ENCODE measurements at places on chromosomes 3 and 15.

DNA sequence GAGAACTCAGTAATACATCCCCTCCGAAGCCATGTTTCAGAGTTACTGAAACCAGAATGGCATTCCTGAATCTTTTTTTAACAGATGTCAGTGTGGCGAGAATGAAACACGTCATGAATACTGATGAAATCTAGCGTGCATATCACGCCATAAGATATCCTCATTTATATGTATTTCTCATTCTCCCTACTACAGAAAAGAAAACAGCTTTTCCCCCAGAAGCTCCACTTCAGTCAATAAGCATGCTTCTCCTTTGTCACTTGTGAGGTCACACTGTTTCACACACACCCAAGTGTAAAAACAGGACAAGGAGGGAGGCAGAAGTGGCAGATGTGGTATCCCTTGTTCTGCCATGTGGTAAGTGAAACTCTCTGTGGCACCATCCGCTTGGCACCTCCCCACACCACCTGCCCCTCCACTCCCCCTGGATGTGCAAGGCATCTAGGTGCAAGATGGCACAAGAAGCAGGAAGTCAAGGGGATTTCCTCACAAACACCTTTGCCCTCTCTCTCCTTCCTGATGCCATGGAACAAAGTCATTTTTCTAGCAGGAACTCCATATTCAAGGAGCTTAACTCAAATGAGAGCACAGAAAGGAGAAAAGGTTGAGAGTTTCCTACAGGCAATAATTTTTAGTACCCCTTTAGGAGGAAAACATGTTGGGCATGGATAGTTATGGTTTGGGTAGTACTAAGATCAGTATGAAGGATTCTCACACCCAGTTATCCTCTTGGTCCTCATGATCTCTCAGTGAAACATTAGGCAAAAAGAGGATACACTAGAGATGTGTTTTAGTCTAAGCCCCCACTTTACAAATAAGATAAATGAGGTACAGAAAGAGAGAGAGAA lies 47.5 kb upstream of the FRMD4B start:
- DNase-seq, result no peak

DNA sequence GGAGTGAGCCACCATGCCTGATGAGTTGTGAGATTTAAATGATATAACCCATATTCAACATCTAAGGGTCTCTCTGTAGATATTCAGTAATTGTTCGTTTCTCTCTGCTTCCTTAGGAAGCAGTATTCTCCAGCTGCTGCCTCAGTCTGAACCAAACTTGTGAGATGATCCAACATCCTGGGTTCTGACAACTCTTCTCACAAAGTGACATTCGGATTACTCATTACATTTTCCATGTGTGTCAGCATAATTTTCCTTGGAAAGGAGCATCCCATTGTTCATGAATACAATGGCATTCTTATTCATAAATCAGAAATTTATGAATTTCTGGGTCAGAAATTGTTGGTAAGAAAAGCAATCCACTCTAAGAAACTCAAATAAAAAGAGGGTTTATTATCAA lies 15.0 kb upstream of the SEC22A start:
- no peak for DNase-seq

DNA sequence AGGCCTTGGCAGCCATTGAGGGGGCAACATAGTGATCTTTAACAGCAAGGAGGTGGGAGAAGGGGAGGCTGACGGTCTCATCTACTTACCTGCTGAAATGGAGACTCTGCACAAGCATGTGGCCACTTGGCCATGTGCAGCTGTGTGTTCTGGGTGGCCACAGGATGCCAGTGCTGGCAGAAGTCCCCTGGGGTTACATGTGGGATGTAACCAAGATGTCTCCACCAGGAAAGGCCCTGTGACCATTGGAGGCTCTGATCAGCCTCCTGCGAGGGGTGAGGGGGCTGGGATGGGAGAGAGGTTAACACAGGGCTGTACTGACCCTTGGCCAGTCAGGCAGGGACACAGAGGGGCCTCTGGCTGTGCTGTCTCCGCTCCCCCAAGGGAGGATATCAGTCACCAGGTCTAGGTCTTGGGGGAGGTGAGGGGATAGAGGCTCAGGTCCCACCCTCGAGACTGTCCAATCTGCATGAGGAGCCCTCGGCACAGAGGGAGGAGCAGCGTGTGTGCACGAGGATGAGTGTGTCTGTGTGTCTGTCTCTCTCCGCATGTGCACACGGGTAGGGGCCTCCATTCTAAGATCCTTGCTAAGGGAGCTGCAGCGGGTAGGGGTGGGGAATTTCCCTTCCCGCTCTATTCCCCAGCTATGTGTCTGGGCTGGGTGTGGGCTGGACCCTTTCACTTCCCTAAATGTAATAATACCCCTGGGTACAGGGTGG lies 19.5 kb downstream of the PRKCD start:
- DNase-seq, result no peak

DNA sequence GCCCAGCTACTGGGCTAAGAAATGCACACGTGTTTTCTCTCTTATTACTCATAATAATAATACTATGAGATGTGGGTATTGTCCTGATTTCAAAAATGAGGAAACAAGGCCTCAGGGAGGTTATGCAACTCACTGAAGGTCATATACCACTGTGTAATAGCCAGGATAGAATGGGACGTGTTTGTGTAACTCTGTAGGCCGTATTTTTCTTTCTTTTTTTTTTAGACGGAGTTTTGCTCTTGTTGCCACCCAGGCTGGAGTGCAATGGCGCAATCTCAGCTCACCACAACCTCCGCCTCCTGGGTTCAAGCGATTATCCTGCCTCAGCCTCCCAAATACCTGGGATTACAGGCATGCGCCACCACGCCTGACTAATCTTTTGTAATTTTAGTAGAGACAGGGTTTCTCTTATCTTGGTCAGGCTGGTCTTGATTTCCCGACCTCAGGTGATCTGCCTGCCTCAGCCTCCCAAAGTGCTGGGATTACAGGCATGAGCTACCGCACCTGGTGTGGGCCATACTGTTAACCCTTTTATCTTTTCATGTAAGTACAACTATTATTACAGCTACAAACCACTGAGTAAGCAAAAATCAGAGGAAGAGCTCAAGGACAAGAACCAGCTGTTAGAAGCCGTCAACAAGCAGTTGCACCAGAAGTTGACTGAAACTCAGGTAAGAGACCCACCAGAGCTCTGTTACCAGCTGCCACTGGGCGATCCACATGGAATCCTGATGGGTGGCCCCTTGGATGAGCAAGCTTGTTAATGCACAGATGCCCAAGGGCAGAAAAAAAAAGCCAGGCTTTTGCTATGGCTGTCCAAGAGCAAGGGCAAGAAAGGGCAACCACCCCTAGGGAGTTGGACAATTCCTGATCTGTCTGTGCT lies 6.7 kb downstream of the KNSTRN start:
- DNase-seq, result no peak

DNA sequence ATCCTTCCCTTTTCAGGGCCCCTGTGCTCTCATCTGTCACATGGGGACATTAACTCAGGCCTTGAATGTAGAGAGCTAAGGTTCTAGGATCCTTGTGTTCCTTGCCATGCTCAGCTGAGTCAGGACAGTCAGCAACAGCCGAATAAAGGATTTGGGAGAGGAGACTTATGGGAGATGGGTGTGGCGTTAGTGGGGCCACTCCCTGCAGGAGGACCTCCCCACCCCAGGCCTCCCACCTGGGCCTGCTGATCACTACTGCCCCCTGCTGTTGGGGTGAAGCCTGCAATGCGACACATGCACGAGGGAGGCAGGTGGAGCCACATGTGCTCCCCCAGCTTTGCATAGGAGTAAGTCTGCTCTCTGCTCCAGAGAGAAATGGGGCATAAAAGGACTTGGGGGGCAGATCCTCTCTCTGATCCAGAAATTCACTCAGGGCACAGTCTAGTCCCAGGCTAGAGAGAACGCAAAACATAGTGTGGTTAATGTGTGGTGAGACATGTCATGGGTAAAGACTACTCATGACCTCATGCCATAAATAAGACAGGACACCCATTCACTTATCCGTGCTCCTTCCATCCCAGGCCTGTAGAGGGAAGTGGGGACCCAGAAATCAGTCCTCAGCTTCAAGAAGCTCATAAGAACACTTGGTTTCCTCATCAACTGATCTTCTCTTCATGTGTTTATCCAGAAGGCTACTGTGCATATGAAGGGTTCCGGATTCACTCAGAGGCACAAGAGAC lies 19.4 kb downstream of the RBP1 start:
- no peak for DNase-seq

- DNase-seq, result no peak
Observed at GRCh38 chr3:194167480-194168282, 31.7 kb downstream of the HES1 start.

GRCh38 chr3:178850450-178851190 lies 221.0 kb downstream of the ZMAT3 start:
- no peak for DNase-seq

DNA sequence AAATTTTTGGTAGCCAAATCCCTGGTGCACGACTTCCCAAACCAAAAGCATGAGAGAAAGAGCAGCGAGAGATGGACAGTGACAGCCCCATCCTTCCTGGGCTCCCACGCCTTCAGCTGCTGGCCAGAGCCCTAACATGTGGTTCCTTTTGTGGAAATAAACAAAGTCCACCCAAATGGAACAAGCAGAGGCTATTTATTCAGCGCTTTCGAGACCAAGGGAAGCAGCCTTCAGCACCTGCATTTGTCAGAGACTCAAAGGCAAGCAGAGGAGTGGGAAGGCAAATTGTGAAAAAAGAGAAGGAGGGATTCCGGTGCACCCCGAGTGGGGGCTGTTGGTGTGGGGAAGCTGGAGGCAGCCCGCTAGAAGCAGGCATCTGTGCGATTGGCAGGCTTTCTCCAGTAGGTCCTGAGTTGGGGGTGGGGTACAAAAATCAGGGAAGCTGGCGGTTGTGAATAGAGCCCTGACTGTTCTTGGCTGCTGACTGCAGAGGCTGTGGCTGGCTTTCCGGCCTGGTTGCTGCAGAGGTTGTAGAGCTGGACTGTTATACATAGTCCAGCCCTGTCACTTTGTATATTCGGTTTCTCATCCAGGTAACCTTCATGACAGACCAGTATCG lies 427.2 kb downstream of the OCA2 start:
- DNase-seq, result peak; percentile 60

DNA sequence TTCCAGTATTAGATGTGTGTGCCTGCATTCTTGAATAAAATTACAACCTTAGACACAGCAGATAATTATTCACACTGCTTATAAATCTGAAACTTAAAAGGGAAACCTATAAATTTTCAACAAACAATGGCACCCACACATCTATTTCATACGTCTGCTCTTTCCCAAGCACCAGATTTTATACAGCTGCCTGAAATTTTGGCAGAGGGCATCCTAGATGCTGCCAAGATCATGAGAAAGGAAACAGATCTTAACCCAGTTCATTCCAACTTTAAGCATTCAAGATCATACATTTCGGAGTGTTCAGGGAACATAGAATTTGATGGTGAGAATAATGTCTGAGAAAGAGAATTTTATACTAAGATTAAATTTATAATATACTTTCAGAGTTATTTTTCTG lies 53.1 kb downstream of the CLDN1 start:
- no peak for DNase-seq

- no peak for DNase-seq
Observed at GRCh38 chr3:87997298-87997697, 61.5 kb downstream of the CGGBP1 start.

GRCh38 chr3:186782542-186783057 lies 777 bp upstream of the EIF4A2 start:
- DNase-seq, result no peak

DNA sequence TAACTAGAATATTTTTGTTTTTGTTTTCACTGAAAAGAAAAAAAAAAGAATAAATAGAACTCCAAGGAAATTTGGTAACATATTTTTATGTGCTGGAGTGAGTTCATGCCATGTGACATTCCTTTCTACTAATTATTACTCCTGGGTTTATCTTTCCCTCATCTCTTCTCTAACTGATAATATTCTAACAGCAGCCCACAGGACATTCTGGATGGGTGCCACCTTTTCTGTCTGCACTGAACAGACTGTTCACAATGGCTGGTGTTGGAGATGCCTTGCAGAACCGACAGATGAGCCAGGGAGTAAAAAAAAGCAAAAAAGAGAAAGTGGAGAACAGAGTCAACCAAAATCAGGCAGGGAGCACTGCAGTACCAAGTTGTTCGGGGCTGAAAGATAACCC lies 151.3 kb downstream of the OR4M2 start:
- DNase-seq, result no peak

- DNase-seq, result no peak
Observed at GRCh38 chr3:53593611-53594010, 99.2 kb downstream of the CACNA1D start.

DNA sequence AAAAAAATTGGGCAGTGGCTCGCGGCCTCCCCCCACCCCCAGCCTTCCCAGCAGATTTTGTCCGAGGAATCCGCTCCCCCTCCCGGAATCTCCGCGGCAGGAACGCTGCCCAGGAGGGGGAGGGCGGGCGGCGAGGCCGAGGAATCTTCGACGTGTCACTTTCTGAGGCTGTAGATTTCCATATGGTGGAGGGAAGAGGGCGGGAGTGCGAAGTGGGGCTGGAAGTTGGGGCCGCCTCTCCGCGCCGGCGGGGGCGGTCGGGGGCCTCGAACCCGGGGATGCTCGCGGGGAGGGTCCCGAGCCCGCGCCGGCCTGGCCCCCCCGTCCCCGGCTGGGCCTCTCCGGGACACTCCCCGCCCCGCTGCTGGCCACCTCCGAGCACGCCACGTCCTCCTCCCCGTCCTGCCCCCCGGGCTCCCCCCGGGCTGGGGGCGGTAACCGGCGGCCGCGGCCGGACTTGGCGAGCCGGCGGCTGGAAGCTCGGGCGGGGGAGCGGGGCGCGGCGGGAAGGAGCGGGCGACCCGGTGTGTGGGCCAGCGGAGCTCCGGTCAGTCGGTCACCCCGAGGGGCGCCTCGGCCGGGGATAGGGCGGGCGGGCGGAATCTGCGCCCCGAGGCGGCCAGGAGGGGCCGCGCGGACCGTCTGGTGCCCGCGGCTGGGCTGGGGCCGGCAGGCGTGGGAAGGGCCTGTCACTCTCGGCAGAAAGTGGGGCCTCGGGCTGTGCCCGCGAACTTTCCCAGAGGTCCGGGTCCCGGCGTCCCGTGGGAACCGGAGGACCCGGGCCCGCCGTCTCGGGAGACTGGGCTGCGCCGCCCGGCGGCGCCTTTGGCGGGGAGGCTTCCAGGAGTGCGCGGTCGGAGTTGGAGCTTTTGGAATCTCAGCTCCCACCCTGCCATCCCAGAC lies 951 bp downstream of the FNDC3B start:
- DNase-seq, result peak; percentile 93

- DNase-seq, result no peak
Observed at GRCh38 chr15:94602754-94603470, 371.6 kb downstream of the MCTP2 start.

DNA sequence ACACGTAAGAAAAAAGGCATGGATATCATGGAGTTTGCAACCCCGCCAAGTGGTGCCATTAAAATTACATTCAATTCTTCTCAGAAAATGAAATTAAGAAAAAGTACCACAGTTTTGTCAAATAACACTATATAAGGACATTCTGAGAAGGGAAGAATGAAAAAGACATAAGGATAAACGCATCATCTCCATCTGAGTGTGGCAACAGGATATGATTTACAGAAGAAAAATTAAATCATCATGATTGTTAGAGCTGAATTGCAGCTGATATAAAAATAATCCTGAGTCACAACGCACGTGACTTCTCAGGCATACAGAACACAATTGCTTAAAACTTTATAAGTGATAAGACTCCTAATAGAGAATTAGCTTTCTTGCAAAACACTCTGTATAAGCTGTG lies 133.8 kb downstream of the GREM1 start:
- no peak for DNase-seq

Measured in left forelimb (tissue), 1 donor.